ENCODE measurements at places on chromosomes 11 and 22.

DNA sequence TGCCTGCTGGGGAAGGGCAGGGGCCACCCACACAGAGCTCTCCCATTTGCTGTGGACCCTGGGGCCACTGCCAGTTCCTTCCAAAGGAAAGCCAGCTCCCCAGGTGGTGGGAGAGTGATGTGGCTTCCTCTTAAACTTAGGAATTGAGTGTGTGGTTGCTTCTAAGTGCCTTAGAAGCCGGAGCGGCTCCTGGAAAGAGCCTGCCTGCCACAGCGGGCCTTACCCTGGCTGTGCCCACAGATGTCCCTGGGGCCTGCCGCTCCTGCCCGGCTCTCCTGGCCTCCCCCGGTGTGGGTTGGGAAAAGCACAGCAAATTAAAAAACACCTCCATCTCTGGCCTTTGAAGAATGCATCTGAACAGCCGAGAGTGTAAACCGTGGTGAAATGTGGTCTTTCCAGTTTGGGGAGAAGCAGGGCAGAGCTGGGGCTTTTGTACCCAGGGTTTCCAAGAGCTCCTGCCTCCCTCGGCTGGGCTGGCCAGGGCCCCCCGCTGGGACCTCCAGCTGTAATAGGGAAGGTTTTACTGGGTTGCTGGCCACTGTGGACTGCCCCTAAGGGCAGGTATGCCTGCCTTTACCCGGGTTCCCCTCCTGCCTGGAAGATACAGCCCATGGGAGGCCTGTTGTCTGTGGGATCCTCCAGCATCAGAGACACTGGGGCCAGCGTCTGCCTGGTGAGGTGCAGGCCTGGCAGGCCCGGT is 30.2 kb downstream of the LRP5 start:
- DNase-seq = no peak

DNA sequence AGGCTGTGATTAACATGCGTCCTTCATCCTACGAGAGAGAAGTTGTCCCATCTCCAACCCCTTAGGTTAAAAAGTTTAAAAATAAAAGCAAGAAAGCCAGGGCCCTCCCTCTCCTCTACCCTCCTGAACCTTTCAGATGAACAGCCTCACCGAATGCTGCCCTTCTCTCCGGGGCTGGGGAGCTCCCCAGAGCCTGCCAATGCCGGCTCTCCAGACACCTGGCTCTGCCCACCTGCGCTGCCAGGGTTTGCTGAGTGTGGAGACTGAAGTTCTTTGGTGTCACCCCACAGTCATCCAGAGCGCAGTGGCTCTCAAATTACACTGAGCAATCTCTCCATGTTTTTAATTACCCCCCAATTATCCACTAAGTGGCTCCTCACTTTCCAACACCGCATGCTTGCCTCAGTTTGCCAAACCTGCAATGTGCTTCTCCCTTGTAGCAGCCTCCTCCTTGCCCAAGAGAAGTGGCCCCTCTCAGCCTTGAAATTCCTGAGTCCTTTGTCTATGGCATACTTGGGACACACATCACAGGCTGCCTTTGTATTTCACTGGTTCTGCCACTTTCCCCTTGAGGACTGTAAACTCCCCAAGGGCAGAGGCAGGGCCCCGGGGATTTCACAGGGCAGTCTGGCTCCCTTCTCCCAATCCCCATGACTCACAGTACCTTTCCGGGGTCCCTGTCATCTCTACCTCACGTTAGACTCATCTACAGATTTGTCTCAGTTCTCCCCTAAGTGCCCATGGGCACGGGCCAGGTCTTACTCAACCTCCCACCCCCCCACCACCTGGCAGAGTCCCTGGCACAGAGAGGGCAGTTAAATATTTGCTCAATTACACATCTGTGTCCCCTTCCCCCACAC is 2.0 kb downstream of the MYH9 start:
- DNase-seq = peak; percentile 83

DNA sequence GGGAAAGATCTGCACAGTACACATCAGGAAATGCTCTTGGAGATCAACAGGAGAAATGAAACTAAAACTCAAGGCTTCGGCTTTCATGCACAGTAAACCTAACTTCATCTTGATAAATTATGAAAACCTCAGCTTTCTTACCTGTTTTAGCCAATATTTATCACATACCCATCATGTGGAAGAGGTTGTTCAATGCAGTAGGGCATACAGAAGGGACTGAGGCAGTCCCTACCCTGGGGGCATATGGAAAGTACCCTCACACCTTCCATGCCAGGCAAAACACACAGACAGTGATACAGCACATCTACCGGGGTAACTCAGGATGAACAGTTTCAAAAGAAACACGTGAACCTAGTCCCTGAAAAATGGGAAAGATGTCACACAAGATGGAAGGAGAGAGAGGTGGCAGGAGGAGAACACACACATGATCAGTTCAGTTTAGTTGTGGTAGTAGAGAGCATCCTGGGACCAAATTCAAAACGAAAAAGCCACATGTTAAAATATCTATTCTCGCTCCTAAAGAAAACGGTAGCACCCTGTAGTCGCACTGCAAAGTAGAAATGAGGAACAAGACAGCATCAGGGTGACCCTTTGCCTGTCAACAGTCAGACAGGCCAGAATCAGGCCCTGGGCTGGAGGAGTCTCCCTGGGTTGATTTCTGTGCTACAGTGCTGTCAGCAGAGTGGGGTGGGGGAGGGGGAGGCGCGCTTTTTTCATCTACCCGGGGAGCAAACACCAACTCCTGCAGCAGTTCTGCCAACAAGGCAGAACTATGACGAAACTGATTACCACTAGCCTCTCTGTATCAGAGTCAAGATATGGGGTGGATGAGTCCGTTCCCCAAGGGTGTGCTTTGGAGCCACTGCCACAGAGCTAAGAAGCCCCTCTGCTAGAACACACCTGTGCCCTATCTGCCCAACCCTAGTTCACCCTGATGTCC is 1.3 kb downstream of the HIRA start:
- peak; percentile 56 for DNase-seq

- DNase-seq = no peak
Observed at GRCh38 chr11:79510960-79511359, 70.1 kb upstream of the TENM4 start.

DNA sequence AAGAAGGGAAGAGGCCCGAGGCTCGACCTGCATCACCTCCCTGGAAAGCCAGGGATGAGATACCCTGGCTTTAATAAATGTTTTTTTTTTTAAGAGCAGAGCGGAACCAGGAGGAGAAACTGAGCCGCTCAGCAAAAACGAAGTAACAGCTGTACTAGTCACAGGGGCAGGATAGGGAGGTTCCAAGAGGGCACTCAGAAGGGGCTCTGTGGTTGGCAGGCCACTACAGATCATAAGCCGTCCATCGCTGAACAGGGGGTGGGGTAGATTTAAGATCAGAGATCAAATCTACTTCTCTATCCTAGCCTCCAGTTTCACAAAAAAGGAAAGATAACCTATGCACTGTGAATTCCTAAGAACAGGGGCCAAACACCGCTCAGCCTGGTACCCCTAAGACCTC is 625 bp downstream of the EIF3D start:
- DNase-seq = peak; percentile 23

Data from activated CD4-positive, alpha-beta T cell treated with anti-CD3 and anti-CD28 coated beads, Interleukin-2, amount 50 U/mL, for 48 hours (primary cell).